ENCODE measurements at places on chromosomes 6 and 20. TPM values are rescaled to one million over a fixed set of nuclear protein-coding genes. Genes with fewer than 3 reads are reported as not detected.

Gene SNPH
- 1.4 TPM for total RNA-seq

- DNase-seq: no peak
Observed at GRCh38 chr6:37516076-37516919, 16.6 kb upstream of the CCDC167 start.

DNA sequence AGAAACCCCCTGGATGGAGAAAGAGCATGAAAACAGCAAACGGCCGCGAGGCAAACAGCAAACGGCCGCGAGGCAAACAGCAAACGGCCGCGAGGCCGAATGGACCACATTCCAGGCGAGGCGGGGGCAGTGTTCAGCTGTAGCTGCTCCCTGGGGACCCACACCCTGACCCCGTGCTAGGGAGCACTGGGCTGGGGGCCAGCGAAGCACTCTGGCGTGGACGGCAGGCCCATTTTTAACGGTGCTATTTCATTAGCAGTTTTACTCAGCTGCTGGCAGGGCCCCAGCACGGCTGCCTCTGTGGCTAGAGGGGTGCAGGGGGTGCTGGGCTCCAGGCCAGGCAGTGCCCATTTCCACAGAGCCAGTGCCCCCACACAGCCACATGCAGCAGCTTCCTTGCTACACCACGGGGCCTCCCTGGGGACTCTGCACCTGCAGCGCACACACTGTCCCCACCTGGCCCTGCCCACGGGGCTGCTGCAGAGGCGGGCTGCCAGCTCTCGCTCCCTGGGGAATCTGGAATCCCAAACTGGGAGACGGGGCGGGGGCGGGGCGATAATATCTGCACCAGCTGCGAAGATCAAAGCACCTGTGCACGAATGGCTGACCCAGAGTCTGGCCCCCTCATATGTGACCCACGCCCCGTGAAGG is 35.6 kb upstream of the SLCO4A1 start:
- DNase-seq: no peak

DNA sequence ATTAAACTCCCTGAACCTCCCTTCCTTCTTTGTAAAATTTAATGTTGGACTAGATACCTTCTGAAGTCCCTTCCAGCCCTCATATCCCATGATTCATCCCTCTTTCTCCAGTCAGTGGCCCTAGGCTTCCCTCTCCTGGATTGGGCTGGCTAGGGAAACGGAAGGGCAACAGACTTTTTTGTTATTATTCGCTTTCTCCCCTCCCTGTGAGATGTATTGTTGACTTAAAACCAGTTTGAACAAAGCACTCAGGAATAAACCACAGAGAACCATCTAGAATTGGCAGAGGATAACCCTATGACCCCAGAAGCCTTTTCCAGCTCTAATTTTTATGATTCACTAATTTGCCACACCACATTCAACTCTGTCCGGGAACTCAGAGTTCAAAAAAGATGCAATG is 239.7 kb upstream of the SUPT3H start:
- no peak for DNase-seq

DNA sequence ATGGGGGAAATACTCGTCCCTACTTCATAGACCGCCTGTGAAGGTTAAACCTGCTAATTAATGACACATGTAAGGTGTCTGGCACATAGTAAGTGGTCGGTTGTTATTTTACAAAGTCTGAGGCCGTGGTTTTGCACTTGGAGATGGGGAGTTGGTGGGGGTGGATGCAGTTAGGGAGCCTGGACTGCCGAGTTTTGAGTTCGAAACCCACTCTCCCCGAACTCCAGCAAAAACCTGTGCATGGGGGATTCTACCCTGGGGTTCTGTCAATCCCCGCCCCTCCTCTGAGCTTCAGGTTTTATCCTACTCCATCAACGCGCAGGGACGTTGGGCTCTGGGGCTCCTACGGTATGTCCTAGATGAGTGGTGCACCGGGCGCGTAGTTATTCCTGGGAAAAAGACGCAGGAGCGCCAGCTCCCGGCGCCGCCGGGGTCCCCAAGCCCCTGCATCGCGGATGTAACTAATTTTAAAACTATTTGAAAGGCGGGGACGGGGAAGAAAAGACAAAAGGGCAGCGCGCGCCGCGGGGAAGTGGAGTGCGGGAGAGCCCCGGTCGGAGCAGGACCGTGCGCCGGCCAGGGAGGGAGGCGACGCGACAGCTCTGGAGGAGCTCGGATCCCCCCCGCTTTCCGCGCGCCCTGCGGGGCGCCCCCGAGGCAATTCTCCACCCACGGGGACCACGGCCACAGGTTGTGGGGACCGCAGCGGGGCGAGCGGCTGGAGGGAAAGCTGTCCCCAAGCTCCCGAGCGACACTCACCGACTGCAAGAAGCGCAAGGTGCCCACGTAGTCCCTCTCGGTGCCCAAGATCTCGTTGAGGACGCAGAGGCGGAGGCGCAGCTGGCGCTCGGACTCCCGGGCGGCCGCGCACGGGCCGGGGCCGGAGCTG is 672 bp downstream of the PREX1 start:
- DNase-seq: no peak

GRCh38 chr20:61437280-61438206 is 185.5 kb downstream of the CDH4 start:
- DNase-seq: no peak
